ENCODE measurements at places on chromosomes 12 and 14.

DNA sequence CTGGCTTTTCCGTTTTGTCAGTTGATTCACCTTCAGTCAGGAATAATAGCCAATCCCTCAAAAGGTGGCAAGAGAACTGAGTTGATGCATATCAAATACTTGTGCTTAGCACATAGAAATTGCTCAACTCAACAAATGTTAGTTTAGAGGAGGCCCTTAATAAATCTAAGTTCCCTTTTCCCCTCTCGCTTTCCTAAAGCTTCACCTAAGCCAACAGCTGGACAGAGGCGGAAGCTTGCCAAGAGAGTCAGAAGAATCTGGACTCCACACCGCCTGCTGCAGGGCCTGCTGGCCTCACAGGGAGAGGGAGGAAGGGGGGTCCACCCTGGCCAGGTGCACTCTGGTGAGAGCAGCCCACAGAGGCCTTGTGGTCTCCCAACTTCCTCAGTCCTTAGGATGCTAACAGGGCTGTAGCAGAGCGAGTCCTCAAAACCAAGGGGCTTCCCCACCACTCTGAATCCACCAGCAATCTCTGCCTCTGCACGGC is 213.1 kb downstream of the CHST11 start:
- DNase-seq: no peak

DNA sequence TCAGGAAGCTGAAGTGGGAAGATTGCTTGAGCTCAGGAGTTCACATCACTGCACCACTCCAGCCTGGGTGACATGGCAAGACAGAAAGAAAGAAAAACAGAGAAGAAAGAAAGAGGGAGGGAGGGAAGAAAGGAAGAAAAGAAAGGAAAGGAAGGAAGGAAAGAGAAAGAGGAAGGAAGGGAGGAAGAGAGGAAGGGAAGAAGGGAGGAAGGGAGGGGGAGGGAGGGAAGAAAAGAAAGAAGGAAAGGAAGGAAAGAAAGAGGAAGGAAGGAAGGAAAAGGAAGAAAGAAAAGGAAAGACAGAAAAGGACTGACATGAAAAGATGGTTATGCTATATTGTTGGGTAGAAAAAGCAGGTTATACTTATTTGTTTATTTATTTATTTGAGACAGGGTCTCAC is 3.9 kb downstream of the GLTP start:
- no peak for DNase-seq

GRCh38 chr12:67621926-67622325 is 26.6 kb upstream of the DYRK2 start:
- DNase-seq: no peak

- DNase-seq: no peak
Measured at GRCh38 chr14:24848102-24848790, 201.7 kb downstream of the STXBP6 start.

GRCh38 chr12:84874825-84875139 is 37.8 kb downstream of the SLC6A15 start:
- no peak for DNase-seq

GRCh38 chr14:21505012-21505553 is 6.1 kb downstream of the METTL3 start:
- no peak for DNase-seq

GRCh38 chr12:75738486-75738885 is 227.1 kb upstream of the KRR1 start:
- DNase-seq: no peak

- DNase-seq: no peak
Measured at GRCh38 chr14:50830044-50830931, 674 bp downstream of the NIN start.

DNA sequence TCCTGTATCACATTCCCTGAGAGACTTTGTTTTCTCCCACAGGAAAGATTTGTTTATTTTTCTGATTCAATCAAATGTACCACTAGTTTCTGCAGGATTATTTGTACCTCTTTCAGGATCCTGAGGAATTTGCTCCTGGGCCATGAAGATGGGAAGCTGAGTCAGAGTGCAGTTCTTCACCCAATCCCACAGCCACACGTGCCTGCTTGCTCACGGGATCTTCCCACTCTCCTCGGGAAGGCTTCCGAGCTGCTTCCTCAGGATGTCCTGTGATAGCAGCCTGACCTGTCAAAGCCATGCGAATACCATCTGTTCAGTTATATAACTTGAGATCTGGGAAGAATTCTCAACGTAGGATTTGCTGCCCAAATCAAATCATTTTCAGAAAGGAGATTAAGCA is 41.8 kb upstream of the HIF1A start:
- DNase-seq: no peak

GRCh38 chr12:111256629-111257434 is 112.1 kb downstream of the PHETA1 start:
- DNase-seq: no peak

- no peak for DNase-seq
Measured at GRCh38 chr12:71981149-71981548, 42.5 kb downstream of the TPH2 start.

DNA sequence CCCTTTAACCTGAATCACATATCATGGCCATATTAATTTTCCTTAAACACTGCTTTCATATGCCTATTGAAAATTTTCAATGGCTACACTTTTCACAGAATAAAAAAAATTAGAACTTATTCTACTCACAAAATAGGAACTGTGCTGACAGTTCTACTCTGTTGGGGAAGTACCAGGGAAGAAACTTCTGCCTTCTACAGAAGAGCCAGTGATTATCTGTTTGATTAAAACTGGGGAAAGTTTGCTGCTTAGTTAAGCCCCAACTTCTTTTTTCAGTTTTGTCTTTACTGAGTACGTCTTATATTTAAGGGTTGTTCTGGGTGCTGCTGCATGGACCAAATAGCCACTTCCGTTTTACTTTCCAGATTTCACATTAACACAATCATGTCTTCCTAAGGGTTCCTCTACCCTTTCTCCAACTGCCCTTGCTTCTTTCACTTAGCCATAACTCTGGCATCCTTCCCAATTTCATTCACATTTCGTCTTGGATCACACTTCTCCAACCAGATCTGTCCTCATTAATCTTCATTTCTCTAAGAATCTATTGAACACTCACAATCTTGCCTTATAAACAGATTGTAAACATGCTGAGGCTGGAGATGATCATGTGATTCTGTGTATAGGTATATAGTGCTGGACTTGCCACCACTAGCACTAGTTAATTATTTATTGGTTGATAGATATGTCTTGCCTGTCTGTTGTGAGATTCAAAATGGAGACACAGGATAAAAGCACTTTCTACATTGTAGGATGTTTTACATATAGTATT is 1.9 kb upstream of the SEL1L start:
- no peak for DNase-seq

DNA sequence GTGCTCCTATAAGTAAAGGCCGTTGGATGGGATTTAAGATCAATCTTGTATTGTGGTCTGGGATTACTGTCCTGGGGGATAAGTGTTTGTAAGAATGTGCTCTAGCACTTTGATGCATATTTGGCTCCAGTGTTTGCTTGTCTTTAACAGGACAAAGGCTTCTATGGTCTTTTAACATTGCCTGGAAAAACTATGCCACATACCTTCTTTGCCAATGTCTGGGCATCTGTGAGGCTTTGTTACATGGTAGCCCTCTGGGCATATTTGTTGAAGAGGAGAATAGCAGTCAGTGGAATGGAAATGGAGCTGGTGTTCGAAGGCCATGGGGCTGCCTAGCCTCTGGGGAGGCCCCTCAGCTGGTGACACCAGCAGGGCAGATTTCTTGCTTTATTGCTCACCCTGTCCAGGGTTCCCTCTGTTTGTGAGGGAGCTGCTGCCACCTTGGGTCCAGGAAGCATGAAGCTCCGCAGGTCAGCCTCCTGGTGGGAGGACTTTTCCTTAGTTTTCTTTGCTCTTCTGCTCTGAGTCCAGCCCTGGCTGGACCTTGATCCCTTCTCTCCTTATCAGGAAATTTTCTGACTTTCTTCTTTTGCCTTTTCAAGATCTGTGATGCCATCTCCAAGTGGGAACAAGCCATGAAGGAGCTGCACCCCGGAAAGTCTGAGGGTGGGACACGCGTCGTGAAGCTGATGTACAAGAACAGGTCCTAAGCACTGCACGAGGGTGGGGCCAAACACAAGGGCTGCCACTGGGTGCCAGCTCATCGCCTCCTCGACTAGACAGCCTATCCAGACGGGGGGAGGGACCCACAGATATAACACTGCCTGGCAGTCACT is 19.5 kb downstream of the PIGH start:
- no peak for DNase-seq

DNA sequence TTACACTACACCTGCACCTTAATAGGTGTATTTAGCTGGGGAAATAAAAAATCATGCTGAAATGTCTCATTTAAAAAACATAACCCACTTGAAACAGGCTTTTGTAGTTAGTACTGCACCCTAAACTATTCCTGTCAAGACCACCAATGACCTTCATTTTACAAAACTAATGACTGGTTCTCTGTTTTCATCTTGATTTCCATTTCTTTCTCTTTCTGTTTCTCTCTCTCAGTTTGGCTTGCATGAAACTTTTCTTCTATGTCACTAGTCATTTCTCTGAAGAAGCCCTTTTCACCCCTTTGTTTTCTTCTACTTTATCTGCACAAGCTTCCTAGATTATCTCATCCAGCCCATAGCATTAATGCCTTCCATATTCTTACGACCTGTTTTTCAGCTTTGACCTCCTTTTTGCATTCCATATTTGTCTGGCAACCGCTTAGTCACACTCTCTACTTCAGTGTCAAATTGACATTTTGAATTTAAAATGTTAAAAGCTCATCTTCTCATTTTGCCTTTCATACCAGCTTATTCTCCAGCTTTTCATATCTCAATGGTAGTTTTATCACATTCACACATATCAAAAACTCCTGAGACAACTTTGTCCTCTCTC is 32.7 kb upstream of the KLRF1 start:
- no peak for DNase-seq

DNA sequence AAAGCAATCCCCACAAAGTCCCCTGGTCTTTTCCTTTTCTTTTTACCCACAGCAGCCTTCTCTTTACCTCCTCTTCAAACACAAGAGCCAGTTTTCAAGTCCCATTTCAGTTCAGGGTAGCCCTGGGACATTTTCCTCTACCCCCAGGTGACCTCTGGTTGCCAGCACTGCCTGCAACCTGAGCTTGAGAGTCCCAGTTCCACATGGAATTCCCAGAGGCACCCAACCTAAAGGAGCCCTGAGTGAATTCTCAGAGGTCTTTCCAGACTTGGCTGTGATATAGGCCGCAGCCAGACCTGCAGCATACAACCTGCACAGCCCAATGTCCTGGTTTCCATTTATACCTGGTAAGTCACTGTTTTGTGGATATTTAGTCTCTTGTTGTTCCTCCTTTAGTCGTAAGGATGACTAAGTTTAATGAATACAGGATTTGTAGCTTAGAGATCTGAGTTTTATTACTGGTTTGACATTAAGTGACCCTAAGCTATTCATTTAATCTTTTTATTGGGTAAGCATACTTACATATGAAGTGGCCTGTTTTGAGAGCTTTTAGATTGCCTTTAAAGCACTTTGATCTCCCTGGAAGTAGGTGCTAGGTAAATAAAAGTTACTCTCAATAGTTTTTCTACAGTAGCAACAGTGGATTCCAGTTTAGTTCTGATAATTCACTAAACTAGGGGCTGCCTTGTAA is 159.8 kb downstream of the TGFB3 start:
- DNase-seq: no peak

DNA sequence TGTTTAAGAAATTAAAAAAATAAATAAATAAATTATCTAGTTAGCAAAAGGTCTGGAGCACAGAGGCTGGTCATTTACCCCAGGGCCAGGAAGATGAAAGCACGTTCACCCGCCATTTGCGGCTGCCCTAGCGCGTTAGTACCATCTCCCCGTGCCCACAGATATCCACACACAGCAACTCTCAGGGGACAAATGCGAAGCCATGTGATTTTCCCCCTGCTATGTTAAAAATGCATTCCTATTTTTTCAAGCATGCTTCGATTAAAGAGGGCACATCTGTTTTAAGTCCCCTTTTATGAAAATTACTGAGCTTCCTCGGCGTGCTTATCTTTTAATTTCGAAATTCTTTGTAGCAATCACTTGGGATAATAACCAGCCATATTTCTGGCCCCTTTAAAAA is 56.9 kb upstream of the PIWIL1 start:
- DNase-seq: no peak

GRCh38 chr14:83441801-83442200 is 1908.1 kb upstream of the SEL1L start:
- DNase-seq: no peak

DNA sequence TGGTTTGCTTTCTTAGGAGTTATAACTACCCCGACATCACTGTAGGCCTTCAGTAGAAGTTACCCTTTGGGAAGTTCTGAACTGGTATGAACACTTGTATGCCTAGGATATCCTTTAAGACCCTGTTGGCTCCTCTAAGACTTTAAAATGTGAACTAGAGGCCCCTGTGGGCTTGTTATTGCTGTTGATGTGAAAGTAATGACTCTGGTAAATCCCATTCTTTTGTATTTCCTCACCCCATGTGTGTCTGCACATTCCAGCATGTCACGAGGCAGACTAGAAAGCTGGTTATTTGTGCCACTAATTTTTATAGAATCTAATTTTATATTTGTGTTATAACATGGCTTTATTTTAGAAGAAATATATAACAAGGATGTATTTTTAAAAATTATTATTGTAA is 48.9 kb downstream of the SERPINA10 start:
- DNase-seq: no peak

- no peak for DNase-seq
Measured at GRCh38 chr14:80798878-80799277, 142.7 kb downstream of the CEP128 start.

GRCh38 chr12:11958221-11959091 is 112.3 kb upstream of the BCL2L14 start:
- no peak for DNase-seq

GRCh38 chr14:105476831-105477659 is 2.4 kb downstream of the CRIP2 start:
- DNase-seq: no peak

DNA sequence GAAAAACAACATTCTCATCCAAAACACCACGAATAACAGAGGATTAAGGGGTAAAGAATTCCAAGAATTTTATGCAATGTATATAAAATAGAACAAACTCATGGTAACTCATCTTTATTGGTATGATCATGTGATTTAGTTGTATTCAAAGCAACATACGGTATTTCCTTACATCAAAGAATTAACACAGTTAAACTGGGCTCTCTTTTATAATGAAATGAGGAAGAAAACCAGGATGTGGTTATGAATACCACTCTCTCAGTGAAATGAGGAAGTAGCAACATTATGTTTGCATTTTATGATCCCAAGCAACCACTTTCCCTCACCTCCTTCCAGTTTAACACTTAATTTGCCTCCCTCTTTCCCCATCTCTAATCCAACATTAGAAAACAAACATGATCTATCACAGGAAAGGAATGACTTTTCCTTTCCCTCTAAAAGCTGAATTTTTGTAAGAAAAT is 22.9 kb downstream of the SPTLC2 start:
- no peak for DNase-seq

DNA sequence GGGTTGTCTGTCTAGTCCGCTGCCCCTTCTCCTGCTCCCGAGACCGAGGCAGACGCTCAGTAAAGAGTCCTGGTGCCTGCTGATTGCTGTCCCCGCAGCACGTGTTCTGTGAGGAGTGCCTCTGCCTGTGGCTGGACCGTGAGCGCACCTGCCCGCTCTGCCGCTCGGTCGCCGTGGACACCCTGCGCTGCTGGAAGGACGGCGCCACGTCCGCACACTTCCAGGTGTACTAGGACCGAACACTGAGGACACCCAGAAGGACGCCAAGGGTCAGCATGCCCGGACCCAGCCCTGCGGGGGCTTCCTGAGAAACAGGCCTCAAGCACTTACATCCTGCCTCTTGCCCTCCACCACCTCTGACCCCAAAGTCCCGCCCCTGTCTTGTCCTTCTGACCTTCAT is 32.0 kb downstream of the HRK start:
- no peak for DNase-seq
